ENCODE measurements at places on chromosomes 2 and 18.

DNA sequence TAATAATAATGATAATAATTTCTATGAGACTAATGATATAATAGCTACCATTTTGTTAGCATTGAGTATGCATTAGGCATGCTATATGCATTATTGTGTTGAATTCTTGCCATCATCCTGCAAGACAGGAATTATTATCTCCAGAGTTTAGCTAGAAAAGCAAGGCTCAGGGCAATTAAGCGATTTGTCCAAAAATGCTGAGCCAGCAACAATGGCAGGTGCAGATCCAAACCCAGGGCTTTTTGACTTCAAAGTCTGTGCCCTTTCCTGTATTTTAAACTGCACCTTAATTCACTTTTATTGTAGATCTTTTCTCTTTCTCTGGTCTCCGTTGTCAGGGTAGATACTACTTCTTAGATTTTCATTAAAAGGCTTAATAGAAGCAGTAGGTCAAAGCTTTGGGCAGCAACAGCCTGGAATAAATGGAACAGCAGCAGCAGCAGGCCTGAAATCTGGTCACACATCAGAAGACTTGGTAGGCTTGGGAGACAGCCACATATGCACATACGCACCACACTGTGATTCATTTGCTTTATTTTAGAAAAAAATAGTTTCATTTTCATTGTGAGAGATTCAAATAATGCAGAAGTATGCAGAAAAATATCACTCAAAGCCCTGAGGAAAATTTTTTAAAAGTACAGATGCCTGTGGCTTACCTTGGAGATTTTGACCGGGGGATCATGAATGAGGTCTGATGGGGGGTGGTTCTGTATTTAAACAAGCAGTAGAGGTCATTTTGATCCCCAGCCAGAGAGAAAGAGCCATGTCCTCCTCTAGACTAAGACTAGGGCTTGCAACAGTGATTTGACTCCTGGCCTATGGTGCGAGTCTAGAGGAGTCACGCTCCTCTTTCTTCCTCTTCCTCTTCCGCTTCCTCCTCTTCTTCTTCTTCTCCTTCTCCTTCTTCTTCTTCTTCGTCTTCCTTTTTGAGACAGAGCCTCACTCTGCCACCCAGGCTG is 455.7 kb downstream of the TSN start:
- DNase-seq: no peak

GRCh38 chr2:154120706-154121105 is 249.0 kb downstream of the GALNT13 start:
- no peak for DNase-seq

- no peak for DNase-seq
These were observed 69.5 kb downstream of the FAM168B start for GRCh38 chr2:131023758-131024157.

DNA sequence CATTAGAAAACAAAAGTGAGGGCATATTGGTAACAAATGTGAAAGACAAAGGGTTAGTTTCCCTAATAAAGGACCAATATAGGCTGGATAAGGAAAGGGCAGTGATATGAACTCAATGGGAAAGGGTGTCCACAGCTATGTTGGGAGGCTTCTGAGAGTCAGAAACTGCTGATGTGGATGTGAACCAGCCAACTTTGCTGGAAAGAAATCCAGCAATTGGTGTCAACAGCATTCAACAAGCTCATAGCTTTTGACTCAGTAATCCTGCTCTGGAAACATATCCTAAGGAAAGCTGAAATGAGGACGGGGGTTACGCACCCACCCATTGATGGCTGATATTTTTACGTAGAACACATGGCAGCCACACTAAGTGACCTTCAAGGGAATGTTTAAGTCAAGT is 63.7 kb downstream of the ARL4C start:
- no peak for DNase-seq

DNA sequence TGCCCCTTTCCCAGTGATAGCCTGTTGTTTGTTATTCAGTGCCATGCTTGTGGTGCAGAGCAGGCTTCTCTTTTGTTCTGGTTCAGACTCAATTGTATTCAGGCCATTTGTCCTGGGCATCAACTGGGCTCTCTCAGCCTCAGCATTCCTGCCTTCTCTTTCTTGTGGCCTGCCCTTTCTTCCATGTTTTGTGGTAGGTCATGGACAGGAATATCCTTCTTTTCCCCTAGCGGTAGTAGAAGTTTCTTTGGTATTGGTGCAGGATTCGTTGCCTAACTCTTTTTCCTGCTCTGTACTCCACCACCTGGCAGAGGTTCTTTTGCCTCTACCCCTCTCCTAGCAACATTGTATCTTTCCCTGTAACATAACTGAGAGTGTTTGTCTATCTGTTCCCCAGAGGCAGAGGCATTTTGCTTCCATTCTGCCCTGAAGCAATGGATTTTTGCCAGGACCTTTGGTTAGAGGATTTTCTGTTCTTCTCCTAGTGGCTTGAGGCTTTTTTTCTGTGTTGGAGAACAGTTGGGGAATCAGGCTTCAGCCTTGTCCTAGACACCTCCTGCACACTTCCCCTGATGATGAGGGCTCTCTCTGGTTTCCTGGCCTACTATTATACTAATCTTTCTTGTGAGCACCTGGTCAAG is 68.5 kb downstream of the NCOA1 start:
- DNase-seq: no peak

- DNase-seq: no peak
These were observed 7.7 kb downstream of the HMSD start for GRCh38 chr18:63956755-63957154.
